Muscle of arm (tissue), 14 donors: ENCODE measurements at places on chromosomes 6 and 20. TPM values are rescaled to one million over a fixed set of nuclear protein-coding genes. Genes with fewer than 3 reads are reported as not detected.

The CFAP61 gene
- 7.6 TPM for polyA plus RNA-seq

The AIF1 gene
- polyA plus RNA-seq: not detected

The NKX2-2 gene
- polyA plus RNA-seq: not detected

- no peak for DNase-seq
These were observed 241.4 kb upstream of the SOX4 start for GRCh38 chr6:21352131-21352530.
